Right atrium auricular region (tissue), 2 donors: ENCODE measurements at places on chromosomes 4 and X. TPM values are rescaled to one million over a fixed set of nuclear protein-coding genes. Genes with fewer than 3 reads are reported as not detected.

DNA sequence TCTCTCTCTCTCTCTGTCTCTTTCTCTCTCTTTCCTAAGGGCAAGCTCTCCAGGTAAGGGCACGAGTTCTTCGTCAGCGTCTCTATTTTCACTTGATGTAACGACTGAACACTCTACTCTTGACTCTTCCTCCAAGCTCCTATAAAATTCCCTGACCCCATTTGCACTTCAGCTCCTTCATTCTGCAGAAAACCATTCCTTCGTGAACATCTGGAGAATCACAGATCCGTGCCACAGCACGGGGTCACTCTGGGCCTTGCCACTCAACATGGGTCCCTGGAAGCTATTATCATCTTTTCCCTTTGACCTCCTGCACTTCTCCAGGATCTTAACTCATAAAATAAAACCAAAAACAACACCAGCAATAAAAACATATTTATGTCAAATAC is 112.0 kb upstream of the LNX1 start:
- no peaks in the 10 kb centered on the region for H3K27me3 ChIP-seq
- H3K36me3 ChIP-seq = no peaks in the 10 kb centered on the region
- peak overlapping the region; percentile 44 for H3K27ac ChIP-seq
- H3K4me1 ChIP-seq = peaks cover 30% of the 10 kb centered on the region

- no peaks in the 10 kb centered on the region for H3K4me1 ChIP-seq
- H3K27ac ChIP-seq = no peak overlapping the region
- no peak for DNase-seq
- H3K27me3 ChIP-seq = no peaks in the 10 kb centered on the region
- H3K36me3 ChIP-seq = no peaks in the 10 kb centered on the region
These were observed 161.8 kb downstream of the FAM47A start for GRCh38 chrX:33970028-33970967.

Gene SPANXN5
- total RNA-seq = not detected

- no peaks in the 10 kb centered on the region for H3K36me3 ChIP-seq
- H3K4me1 ChIP-seq = no peaks in the 10 kb centered on the region
- DNase-seq = no peak
- H3K4me3 ChIP-seq = no peak overlapping the region
- H3K27ac ChIP-seq = no peak overlapping the region
These were observed 46.6 kb upstream of the CDX4 start for GRCh38 chrX:73400136-73400748.

Gene ENPEP
- 3.5 TPM for total RNA-seq

DNA sequence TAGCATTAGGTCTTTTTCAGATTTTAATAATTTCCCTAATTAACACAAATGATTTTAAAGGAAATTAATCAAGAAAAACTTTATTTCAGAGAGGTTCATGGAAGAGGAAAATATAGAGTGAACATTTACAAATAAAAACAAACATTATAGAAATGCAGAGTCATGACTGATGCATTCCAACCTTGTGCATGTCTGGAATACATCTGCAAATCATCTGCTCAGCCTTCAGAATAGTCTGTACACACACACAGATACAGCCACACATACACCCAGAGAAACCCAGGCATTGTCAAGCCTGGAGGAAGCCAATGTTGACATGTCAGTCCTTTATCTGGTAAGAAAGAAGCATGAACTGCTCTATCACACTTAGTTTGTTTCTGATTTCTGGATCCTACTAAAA is 61.3 kb upstream of the NFKB1 start:
- H3K27ac ChIP-seq = peak overlapping the region; percentile 12
- H3K4me1 ChIP-seq = peaks cover 17% of the 10 kb centered on the region
- H3K4me3 ChIP-seq = no peak overlapping the region
- no peaks in the 10 kb centered on the region for H3K27me3 ChIP-seq
- H3K36me3 ChIP-seq = no peaks in the 10 kb centered on the region

GRCh38 chrX:116204932-116205331 is 34.4 kb downstream of the AGTR2 start:
- no peak for DNase-seq
- no peak overlapping the region for H3K4me3 ChIP-seq
- H3K27ac ChIP-seq = no peak overlapping the region
- H3K4me1 ChIP-seq = no peaks in the 10 kb centered on the region
- no peaks in the 10 kb centered on the region for H3K36me3 ChIP-seq

- peaks cover 12% of the 10 kb centered on the region for H3K27me3 ChIP-seq
- H3K36me3 ChIP-seq = no peaks in the 10 kb centered on the region
- no peak overlapping the region for H3K27ac ChIP-seq
- H3K4me1 ChIP-seq = no peaks in the 10 kb centered on the region
- no peak for DNase-seq
These were observed 593 bp upstream of the JAKMIP1 start for GRCh38 chr4:6200922-6201362.

Gene RGN
- 14.1 TPM for total RNA-seq

Gene PDE5A
- total RNA-seq = 14.7 TPM

- H3K27ac ChIP-seq = no peak overlapping the region
- H3K4me1 ChIP-seq = no peaks in the 10 kb centered on the region
- H3K4me3 ChIP-seq = no peak overlapping the region
- H3K36me3 ChIP-seq = no peaks in the 10 kb centered on the region
- no peaks in the 10 kb centered on the region for H3K27me3 ChIP-seq
These were observed 118.5 kb upstream of the OTUD4 start for GRCh38 chr4:145298885-145299284.

Gene PPEF2
- total RNA-seq = not detected

- no peaks in the 10 kb centered on the region for H3K4me1 ChIP-seq
- H3K36me3 ChIP-seq = no peaks in the 10 kb centered on the region
- H3K27me3 ChIP-seq = no peaks in the 10 kb centered on the region
- no peak for DNase-seq
These were observed 123.9 kb downstream of the ANTXR2 start for GRCh38 chr4:79949178-79949577.
